Esophagus mucosa (tissue), 1 donor: ENCODE measurements at places on chromosomes 12 and 14. TPM values are rescaled to one million over a fixed set of nuclear protein-coding genes. Genes with fewer than 3 reads are reported as not detected.

DNA sequence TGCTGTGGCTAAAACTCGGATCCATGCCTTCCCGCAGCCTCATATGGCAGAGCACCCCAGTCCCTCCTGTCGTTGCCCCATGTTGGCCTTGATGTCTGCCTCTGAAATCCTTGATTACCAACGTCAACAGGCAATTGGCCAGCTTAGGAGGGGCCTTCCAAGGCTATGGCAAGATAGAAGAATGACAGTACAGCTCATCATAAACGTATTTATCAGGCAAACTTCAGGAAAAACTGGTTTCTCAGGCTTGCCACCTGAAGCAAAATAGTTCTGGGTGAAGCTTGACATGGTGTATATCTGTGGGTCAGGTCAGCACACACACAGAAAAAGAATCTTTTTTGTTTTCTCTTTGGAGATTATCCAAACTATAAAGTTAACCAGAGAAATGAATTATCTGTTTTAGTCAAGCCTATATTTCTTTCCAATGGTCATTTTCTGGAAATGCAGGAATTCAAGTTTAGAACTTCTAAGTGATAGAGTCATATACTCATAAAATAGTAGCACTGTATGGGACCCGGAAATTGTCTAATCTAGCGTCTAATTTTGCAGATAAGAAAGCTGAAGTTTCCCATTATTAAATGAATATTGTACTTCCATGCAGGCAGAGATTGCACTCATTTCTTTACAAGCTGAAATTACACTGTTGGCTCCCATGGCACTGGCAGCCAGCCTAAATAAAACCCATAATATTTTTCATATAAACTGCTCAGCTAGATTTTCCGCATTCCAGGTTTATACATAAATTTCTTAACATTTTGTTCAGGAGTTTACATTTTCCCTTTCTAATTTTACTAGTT lies 24.4 kb upstream of the DUSP16 start:
- ATAC-seq = peak; percentile 59

DNA sequence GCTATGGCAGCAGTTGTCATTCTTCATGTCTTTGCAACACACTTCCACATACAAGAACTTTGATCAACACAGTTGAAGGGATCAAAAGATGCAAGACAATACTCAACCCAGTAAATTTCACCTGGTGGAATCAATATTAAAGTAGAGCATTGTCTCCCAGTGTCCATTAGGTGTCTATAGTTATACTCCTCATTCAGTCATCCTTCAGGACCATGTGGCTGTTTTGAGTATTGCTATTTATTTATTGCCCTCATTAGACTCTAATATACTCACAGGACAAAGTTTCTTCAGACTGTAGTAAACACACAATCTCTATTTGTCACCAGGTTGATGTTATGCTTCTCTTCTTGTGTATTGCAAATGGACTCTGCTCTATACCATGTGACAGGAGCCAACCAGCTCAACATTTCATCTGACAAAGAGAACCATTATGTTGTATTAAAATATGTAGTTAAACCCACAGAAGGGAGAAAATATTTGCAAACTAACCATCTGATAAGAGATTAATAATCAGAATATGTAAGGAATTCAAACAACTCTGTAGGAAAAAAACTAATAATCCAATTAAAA lies 146.6 kb downstream of the TGFB3 start:
- ATAC-seq = no peak

GRCh38 chr14:51654533-51654845 lies 2.8 kb downstream of the FRMD6 start:
- ATAC-seq = no peak

DNA sequence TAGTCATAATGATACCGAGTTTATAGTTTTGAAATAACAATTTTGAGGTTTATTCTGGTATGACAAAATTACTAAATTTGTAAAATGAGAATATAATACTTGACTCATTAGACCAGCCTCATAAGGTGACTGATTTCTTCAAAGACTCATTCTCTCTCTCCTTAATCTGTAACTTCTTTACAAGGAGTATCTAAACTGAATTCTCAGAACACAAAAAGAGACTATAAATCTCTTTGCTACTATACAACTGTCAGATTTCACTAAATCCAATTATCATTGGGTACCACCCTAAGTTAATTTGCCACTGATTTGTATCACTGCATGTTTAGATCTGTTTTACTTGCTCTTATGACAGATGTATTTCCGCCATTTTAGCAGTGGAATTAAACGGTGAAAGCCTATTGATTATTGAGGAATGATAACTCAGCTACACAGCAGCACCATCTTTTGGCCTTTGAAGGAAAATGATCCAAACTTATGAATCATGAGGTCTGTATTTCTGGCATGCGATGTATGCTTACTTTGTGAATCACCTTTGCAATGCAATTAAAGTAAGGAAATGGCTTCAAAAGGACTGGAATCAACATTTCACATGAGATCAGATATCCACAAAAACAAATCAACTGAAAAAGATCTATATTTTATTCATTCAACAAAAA lies 161.2 kb downstream of the RERGL start:
- no peak for ATAC-seq

GRCh38 chr14:52974406-52974805 lies 23.6 kb upstream of the FERMT2 start:
- ATAC-seq = no peak

DNA sequence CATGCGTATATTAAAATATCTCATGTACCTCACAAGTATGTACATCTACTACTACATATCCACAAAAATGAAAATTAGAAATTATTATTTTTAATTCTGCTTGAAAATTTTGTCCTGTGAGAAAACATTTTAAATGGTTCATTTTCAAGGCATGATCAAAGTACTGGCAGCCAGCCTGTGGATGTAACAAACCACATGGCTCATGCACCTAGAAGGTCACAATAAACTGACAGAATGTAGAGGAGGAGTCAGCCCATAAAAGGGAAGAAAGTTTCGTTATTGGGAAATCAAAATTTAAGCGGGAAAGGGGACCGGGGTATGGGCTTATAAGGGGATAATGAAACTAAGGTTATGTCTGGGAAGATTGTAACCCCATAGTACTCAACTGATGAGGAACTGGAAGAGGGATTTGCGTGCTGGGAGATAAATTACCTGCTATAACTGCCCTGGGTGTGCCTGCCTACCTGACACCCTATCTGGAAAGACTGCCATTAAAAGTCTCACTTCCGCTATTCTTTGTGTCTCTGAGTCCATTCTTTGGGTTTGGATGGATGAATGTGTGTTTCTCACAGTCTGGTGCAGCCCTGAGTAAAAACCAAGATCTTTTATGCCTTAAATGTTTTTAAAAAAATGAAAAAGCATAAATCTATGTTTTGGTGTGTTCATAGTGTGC lies 62.2 kb upstream of the PCED1B start:
- ATAC-seq = no peak

DNA sequence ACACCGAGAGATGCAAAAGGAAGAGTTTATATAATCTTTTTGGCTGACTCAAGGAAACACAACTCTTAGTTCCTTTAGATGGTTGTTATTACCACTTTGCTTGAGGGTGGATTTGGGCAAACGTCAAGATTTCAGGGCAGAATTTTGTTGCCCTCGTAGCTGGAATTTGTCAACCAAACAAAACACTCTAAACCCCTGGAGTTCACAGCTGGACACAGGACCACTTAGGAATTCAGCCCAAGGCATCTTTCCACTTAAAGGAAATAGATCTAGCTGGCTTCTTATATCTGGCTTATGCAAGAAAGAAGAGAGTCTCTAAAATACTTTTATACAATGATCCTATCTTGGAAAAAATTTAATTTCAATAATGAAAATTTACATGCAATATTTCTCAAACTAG lies 237.8 kb upstream of the LRIG3 start:
- no peak for ATAC-seq

DNA sequence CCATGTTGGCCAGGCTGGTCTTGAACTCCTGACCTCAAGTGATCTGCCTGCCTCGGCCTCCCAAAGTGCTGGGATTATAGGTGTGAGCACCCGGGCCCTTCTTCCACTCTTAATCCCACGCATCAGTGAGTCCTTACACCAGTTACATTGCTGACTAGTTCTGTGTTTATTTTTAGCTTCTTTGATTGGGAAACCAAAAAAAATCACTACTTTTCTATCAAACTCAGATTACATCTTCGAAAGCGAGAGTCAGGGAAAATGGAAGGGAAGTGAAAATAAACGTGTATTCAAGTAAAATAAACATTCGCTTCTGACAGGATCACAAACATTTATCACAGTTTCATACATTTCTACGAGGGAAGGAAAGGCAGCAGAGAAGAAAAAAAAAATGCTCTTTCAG lies 32.2 kb downstream of the FGD6 start:
- no peak for ATAC-seq

DNA sequence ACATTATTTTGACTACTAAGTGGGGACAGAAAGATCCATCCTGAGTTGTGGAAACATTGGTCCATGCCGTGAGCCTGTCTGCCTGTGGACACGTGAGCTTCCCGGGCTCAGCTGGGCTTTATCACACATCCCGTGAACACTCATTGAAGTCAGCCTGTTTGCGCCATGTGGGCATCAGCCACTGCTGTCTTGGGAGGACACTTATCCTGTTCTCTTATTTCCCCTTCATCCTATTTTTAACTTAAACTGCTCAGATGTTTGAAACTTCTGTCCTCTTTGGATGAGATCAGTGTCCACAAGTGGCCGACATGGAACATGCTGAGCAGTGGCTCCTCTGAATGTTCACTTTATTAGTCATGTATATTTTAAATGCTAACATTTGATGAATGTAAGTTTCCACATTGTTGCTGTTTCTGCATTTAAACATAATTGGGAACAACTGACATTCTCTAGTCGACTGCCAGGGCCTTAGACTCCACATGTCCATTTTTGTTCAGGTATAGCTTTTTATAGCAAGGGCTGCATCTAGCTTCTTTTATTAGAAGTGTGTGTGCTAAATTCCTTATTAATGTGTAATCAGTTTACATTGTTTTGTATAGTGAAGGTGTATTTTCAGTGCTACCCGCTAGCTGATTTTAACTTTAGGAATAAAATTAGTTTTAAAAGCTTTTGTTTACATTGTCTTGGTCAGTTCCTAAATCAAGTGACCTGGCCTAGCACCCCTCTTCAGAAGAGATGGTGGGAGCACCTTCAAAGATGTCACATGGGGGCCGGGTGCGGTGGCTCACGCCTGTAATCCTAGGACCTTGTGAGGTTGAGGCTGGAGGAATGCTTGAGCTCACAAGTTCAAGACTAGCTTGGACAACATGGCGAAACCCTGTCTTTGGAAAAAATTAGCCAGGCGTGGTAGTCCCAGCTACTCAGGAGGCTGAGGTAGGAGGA lies 24.0 kb downstream of the RNF34 start:
- ATAC-seq = no peak

Gene KLRB1
- total RNA-seq = 0.56 TPM

Gene CLEC1B
- not detected for total RNA-seq
